ENCODE measurements at places on chromosomes 12 and 14. TPM values are rescaled to one million over a fixed set of nuclear protein-coding genes. Genes with fewer than 3 reads are reported as not detected.

Gene SIX6
- total RNA-seq: not detected

- DNase-seq: no peak
Observed at GRCh38 chr12:19110221-19110940, 19.2 kb upstream of the PLEKHA5 start.

Gene HNRNPA1
- 292 TPM for total RNA-seq

Gene KCNMB4
- total RNA-seq: 3.4 TPM

Gene DEGS2
- 1.6 TPM for total RNA-seq

DNA sequence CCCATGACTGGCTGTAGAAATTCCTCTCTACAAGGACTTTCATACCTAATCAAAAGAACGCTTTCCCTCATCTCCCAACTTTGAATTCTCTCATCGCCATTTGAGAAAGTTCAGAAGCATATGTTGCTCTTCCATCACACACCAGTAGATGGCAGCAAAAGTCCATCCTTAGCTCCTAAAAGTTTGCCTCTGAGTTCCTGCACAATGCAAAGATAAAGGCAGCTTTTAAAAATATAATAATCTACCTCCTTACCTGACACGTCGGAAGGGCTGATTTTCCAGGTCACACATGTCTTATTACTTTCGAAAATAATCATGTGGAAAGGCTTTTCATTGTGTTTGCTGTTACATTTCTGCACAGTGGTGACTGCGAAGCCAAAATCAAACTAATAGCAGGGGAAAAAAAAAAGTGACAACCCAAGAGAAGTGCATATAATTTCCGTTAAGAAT is 456.7 kb upstream of the SEL1L start:
- peak; percentile 67 for DNase-seq

GRCh38 chr14:66503532-66503931 is 4.4 kb upstream of the GPHN start:
- no peak for DNase-seq

Gene KRT75
- not detected for total RNA-seq

DNA sequence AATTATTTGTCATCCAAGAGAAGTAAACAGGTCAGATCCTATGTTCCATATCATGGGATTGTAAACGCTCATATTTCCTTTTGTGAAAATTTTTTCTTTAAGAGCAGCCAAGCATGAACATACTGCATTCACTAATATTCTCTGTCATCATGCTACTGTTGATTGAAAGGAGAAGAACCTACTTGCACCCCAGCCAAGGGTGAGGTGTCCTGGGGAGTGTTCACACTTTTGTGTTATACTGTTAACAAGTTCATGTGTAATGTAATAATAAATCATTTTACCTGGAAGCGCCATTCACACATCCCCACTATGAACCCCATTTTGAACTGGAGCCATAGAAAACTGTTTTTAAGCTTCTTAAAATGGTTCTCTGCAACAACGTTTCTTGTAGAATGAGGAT is 53.6 kb downstream of the HMGA2 start:
- DNase-seq: no peak

Gene POTEM
- total RNA-seq: not detected

Gene TIGAR
- total RNA-seq: 4.4 TPM

Gene NFE2
- not detected for total RNA-seq

Gene FGF6
- total RNA-seq: not detected

- DNase-seq: no peak
Observed at GRCh38 chr12:105205322-105206048, 30.5 kb downstream of the APPL2 start.

Gene SCNN1A
- total RNA-seq: 14.3 TPM

GRCh38 chr12:88802096-88802706 is 221.9 kb upstream of the KITLG start:
- DNase-seq: no peak

Gene KRT77
- total RNA-seq: not detected

GRCh38 chr12:1851151-1851701 is 30.9 kb downstream of the LRTM2 start:
- no peak for DNase-seq

All from ascending aorta (tissue), 2 donors.